AG09309 (cell line): ENCODE measurements at places on chromosomes 5 and 9.

- DNase-seq, result no peak
Observed at GRCh38 chr5:2529371-2530092, 221.9 kb downstream of the IRX2 start.

DNA sequence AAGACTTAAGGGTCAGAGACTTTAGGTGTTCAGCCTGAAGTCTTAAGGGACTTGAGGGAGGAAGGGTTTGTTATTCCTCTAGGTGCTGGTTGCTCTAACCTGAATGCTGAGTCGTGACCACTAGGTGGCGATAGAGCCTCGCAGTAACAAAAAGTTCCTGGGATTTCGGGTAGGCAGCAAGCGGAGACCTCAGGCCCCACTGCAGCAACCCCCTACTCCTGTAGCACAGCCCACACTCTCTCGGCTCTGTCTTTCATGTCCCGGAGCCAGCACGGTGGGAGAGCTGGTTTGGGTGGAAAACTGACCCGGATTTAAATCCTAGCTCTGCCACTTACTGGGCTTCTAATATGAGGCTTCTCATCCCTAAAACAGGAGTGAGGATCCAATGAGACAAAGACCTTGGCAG lies 100.3 kb upstream of the PANK3 start:
- peak; percentile 31 for DNase-seq

DNA sequence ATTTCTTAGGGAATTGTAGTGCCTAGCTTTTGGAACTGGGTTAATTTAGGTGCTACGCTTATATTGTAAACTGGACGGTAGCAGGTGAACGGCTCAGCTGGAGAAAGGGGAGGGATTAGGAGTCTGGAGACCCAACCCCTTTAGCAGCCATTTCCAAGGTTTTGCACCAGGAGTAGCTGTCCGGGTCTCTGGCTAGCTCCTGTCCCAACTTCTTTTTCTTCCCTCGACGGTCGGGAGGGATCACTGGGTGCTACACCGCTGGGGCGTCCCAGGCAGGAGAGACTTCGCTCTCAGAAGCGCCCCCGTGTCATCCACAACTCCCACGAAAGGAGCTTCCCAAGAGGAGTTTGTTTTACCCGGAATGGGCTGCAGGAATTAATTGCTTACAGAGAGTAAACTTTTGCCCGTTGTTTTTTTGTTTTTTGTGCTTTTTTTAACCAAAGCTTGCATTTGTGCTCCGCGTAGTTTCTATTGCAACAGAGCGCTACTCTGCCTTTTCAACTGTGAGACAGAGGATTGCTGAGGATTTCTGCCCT lies 1640.9 kb upstream of the C9orf72 start:
- DNase-seq, result no peak

- DNase-seq, result no peak
Observed at GRCh38 chr5:154202379-154203260, 12.1 kb downstream of the GALNT10 start.

GRCh38 chr9:131398204-131398603 lies 4.3 kb downstream of the PRRC2B start:
- DNase-seq, result no peak
